Stimulated activated CD8-positive, alpha-beta memory T cell treated with anti-CD3 and anti-CD28 coated beads, Interleukin-7, amount 100 ng/mL, for 24 hours (primary cell): ENCODE measurements at places on chromosomes 11 and 22.
A peak's percentile ranks its signal among the peaks of the same experiment; 100 is the strongest.

GRCh38 chr11:61897387-61898246 lies 6.3 kb upstream of the FADS3 start:
- DNase-seq = peak; percentile 61

- DNase-seq = no peak
Observed at GRCh38 chr11:120229451-120230424, 10.2 kb upstream of the POU2F3 start.

DNA sequence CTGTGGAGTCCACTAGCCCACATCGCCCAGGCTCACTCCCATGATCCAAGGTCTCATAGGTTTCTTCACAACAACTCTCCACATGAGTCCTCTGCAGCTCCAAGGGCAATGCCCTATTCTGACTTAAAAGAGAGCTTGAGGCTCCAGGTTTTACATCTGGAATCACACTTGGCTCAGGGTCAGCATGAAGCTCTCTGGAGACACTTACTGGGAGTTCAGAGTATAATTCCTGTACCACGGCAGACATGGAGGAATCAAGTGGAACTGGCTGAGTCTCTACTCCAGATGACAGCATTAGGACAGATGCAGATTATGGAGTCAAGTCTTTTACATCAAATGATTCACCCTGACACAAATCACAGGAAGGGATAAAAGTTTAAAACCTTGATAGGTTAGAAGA lies 11.4 kb downstream of the PRR14L start:
- DNase-seq = no peak

DNA sequence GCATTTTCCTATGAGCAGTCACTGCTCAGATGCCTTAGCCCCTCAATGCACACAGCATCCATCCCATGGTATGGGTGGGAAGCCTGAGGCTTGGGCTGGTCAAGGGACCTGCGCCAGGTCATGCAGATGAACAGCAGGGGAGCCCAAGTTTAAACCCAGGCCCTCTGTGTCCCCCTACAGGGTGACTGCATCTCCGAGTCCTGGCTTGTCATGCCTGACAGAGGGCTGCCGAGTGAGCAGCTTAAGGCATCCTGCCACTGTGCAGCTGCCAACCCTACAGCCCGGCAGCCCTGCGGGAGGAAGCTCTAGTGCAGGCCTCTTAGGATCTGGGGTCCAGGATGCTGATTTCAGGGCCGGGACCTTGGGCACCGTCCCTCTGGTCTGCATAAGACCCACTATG lies 10.0 kb downstream of the IL2RB start:
- no peak for DNase-seq

DNA sequence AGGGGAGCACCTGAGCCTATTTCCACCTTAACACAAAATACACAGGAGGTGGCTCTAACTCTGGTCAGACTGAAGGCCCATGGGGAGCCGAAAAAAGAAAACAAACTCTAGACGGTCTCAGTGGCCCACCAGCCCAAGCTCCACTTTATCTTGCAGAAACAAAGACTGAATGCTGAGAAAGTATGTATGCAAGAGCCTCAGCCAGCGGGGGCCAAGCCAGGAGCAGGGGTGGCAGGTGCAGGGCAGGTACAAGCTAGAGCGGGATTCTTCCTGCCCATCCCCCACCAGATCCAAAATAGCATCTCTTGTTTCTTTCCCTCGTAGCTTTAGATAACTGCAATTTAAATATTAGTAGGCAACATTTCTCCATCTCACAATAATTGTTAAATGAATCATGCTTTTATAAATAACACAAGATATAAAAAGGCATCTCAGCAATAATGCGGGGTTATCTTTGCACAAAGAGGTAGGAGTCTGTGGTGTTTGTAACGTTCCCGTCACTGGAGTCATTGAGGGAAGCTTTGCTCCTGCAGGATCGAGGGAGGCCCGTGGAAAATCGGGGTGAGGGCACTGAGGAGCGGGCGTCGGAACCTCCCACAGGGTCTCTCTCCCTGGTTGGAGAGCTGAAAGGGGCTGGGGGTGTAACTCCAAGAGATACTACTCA lies 418.0 kb downstream of the SHANK2 start:
- DNase-seq = no peak

GRCh38 chr11:6253197-6253596 lies 6.4 kb upstream of the CCKBR start:
- no peak for DNase-seq

- no peak for DNase-seq
Observed at GRCh38 chr22:48490500-48491411, 1336.9 kb downstream of the BRD1 start.

DNA sequence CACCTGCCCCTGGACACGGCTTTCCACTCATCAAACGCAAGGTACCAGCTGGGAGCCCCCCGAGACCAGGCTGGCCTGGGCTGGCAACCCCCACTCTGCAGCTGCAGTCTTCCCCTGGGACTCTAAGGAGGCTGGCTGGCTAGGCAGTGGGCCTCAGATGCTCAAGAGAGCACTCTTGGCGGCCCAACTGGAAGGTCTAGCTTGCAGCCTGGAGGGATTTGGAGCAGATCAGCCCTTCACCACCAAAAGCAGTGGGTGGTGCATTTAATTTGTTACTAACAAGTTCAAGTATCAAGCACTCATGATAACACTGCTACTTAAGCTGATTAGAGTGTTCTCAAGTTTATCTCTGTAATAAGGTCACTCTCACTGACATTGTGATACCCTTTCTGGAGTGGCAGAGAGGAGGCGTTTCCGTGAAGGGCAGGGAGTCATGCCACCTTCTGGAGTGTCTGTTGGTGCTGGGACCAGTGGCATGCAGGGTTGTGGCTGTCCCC lies 21.5 kb downstream of the C22orf23 start:
- DNase-seq = no peak

- DNase-seq = no peak
Observed at GRCh38 chr11:1116104-1116503, 41.4 kb downstream of the MUC2 start.

GRCh38 chr11:106421676-106422292 lies 344.3 kb downstream of the AASDHPPT start:
- DNase-seq = no peak

DNA sequence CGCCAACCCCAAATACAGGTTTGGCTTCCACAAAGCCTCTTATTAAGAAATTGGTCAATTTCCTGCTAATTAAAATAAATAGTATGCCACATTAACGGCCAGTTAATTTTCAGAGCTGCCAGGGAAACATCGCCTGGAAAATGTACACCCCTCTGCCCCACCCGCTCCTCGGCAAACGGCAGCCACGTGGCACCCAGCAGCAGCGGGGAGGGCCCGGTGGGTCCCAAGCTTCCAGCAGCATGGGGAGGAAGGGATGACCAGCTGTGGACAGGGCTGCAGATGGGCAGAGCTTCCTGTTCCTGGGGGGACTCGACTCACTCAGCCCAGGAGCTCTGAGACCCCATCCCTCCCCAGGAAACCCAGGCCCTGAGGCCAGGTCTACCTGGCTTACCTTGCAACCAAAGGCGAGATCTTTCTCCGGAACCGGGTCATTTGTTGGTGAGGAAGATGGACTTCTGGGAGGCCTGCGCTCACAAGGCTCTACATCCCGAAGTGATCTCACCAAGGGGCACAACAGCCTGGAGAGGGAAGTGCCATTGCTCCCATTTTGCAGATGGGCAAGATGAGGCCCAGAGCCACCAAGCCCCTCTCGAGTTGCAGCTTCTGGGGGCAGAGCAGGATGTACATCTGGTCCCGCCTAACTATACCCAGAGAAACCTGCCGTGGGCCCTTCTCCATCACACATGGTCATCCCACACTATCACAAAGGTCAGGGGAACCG lies 68.3 kb downstream of the IGLL1 start:
- DNase-seq = no peak

GRCh38 chr22:35886309-35886708 lies 142.3 kb downstream of the RBFOX2 start:
- DNase-seq = no peak

DNA sequence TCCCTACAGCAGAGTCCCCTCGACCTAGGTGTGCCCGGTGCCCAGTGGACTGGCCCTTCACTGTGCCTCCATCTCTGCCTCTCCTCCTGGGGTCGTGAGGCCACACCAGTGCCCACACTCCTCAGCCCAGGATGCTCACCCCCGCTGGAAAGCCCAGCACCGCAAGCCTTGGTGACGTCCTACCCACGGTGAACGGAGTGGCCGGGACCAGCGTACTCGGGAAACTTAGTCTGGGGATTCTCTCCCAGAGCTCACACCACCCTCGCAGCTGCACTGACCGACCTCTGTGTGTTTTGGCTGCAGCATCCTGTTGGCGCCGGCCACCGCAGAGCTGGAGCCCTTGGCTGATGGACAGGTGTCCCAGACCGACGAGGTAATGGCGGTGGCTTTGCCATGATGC lies 35.5 kb upstream of the KRTAP5-7 start:
- DNase-seq = no peak

GRCh38 chr22:35921777-35922176 lies 106.8 kb downstream of the RBFOX2 start:
- no peak for DNase-seq

- no peak for DNase-seq
Observed at GRCh38 chr22:24875862-24876506, 70.0 kb downstream of the SGSM1 start.

GRCh38 chr22:40855979-40856512 lies 393 bp downstream of the ST13 start:
- DNase-seq = no peak

DNA sequence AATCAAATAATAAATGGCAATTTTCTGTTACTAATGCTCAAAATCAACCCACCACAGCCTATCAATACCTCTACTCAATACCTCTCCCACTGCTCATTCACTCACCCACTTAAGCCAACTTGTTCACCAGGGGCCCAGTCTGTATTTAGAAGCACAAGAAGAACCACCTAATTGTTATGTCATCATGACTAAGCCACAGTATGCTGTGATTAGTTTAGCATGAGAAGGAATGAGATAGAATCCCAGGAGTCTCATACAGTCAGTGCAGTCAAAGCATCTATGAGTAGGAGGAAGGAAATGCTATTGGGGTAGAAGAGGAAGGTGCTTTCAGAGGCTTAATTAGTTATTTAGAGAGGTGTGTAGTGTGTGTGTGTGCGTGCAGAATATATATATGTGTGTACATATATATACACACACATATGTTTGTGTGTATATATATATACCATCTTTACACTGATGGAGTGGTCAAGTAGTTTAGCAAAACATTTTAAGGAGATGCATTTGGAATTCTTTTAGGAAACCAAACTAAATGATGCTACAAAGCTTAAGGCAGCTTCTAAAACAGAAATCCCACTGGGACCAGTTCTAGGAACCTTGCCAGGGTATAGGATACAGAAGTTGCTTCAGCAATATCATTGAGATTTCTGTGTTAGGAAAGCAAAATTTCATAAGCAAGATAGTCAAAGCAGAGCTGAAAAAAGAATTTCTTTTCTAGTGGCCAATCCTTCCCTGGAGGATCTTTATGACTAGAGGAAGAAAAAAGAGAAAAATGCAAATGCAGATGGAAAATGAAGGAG lies 27.5 kb downstream of the KCNA4 start:
- DNase-seq = no peak

- DNase-seq = no peak
Observed at GRCh38 chr11:132674151-132674550, 858.1 kb downstream of the OPCML start.

GRCh38 chr11:94139416-94139815 lies 10.8 kb downstream of the PANX1 start:
- no peak for DNase-seq

DNA sequence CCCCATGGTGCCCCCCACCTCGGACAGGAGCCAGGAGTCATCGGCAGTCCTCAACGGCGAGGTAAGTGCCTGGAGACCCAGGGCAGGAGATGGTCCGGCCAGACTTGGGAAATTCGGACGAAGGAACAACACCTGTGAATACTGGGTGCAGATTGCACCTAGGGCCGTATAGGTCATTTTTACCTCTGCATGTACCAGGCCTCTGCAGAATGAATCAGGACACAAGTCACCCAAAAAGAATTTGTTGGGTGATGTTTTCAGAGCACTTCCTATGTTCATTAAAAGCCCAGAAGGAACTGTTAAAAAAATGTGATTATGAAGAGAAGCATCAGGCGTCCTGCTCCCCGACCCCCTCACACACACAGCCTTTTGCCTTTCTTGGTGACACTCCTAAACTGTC lies 93.9 kb downstream of the C11orf91 start:
- no peak for DNase-seq

DNA sequence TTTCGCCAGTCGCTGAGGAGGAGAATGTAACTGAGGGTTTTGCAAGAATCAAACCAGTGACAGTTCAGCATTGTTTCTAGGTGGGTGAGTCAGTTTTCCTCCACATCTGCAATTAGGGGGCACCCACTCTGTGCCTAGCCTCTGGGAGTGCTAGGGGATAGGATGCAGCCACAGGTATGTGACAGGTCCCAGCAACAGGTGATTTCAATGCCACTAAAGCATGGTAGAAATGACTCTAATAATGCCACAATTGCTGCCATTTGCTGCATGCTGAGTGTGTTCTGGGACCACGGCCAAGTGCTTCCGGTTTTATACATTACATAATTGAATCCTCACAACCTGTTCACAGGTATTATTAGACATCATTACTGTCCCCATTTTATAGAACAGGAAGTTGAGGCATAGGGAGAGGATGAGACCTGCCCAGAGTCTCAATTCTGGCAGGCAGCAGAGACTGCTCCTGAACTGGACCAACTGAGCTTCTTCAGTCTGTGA lies 556 bp downstream of the CRYBB2 start:
- DNase-seq = no peak

DNA sequence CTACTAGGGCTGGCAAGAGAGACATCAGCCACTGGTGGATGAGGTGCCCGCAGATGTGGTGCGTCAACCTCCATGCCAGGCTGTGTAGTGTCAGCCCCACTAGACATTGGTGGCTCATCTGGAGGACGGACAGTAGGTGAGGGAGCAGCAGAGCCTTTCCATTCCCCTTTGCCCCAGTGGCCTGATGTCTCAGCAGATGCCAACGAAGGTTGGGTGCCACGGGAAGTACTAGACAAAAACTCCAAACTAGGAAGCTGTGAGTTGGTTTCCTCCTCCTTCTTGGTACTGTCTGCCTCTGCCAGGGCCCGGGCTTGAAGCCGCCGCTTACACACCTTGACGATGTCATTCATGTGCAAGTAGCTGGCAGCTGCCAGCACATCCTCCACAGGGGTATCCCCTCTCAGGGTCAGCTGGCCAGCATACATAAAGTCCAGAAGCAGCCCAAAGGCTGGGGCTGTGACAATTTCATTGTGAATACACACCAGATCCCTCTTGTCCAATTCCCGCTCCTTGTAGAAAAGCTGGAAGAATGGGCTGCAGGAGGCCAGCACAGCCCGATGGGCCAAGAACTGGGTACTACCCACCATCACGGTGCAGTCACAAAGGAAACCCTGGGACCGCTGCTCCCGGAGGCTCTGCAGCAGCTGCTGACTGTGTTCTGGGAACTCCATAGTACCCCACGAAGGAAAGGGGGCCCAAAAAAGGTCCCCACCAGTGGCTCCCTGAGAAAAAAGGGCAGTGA lies 795 bp downstream of the ZBTB3 start:
- no peak for DNase-seq
